ENCODE measurements at places on chromosomes 12 and 14.
A peak's percentile ranks its signal among the peaks of the same experiment; 100 is the strongest.

DNA sequence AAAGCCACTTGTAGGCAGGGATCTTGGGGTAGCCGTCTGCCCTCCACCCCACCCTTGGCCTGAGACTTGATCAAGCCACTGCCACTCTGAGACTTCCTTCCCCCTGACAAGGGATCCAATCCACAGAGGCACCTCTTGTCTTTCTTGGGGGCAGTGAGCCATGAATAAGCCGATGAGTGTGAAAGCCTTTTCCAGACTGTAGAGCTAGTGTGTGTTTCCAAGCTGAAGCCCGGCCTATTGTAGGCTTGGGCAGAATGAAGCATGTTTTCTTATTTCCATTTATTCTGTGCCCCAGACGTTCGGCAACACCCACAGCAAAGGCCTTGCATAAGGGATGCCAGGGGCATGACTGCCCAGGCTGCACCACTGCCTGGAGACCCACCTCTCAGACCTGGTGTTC, 991.6 kb downstream of the BCL11B start:
- DNase-seq, result no peak

DNA sequence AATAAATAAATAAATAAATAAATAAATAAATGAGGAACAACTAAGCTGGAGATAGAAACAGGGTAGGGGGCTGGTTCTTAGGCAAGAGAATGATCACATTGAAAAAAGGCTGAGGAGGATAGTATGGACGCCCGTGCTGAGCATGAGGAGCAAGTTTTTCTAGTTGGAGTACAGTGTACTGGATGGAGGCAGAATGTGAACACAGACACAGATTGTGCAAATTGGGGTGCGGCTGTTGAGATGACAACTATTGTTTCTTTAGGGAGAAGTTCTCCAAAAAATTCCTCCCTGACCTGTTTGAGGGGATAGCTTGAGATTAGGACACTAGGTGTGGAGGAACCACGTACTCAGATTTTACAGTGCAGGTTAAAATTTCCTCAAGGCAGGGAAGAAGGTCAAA, 979 bp upstream of the BIN2 start:
- DNase-seq, result no peak

DNA sequence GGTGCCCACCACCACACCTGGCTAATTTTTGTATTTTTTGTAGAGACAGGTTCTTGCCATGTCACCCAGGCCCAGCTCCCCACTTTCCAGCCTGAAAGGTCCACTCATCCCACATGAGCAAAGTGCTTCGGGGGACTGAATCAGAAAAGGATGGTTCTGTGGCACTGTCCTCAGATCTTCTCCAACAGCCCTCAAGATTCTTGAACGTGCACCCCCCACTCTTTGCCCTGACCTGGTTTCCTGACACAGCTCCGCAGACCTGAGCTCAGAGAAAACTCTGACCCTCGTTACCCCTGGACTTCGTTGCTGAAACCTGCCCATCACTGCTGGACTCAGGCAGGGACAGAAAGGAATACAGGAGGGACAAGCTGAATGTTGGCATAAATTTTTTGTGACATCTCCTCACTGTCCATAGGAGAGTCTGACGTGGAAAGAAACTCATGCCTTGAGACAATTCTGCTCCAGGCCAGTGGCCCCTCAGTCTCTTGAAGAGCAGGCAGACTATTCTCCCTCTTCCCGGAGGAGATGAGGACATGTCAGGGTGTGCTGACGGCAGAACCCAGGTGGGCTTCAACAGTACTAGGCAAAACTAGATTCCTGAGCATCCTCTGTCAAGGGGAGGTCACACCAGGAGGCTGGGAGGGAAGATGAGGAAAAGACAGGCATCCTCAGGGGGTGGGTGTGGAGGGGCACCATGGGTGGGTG, 149.3 kb downstream of the DPF3 start:
- DNase-seq, result no peak

DNA sequence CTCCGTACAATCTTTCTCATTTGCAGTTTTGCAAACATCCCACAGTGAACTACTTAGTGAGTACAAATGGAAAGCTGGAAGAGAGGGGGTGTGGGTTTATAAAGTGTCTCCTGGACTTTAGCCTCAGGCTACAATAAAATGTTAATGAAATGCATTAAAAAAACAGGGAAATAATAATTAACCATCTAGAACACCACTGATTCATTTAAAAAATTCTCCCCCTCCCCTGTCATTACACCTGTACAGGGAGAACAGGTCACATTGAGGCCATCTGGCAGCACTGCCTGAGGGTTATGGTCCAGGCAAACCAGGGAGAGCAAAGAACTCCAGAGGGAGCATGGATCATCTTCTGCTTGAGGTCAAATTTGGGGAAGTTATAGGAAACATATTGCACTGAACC, 96.3 kb downstream of the TSPAN8 start:
- no peak for DNase-seq

DNA sequence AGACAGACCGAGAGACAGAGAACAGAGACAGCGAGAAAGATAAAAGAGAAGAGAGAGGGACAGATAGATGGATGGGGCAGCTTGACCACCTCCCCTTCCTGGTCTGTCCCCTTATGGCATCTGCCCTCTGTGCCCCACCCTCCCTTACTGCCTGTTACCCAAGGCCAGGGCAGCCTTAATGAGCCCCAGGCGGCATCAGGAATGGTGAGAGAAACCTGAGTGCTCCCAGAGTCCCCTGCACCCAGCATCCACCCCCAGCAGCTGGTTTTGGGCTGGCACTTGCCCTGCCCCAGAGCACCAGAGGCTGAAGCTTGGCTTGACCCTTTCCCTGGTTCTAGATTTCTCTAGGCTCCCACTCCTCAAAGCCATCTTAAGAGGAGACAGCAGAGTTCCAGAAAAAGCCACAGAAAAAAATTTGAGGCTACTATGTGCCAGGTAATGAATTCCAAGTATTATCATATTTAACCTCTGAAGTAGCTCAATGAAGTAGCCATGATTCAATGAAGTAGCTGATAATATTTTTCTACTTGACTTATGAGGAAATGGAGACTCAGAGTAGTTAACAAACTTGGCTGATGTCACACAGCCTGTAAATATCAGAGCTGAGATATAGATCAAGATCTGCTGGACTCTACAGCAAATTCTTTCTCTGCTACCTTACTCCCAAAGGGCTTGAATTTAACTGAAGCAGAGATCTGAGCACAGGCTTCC, 2.0 kb upstream of the ZNF385A start:
- DNase-seq, result no peak

GRCh38 chr12:50195832-50196231, 28.7 kb upstream of the CERS5 start:
- no peak for DNase-seq

GRCh38 chr12:124422570-124423523, 128.0 kb downstream of the RFLNA start:
- peak; percentile 92 for DNase-seq

GRCh38 chr12:116878567-116879508, 2.4 kb downstream of the HRK start:
- peak; percentile 44 for DNase-seq

- no peak for DNase-seq
Measured at GRCh38 chr14:92719421-92719820, 29.0 kb downstream of the LGMN start.

GRCh38 chr12:104710940-104711689, 247.0 kb downstream of the SLC41A2 start:
- no peak for DNase-seq

GRCh38 chr12:51751661-51752060, 96.9 kb downstream of the FIGNL2 start:
- DNase-seq, result no peak

DNA sequence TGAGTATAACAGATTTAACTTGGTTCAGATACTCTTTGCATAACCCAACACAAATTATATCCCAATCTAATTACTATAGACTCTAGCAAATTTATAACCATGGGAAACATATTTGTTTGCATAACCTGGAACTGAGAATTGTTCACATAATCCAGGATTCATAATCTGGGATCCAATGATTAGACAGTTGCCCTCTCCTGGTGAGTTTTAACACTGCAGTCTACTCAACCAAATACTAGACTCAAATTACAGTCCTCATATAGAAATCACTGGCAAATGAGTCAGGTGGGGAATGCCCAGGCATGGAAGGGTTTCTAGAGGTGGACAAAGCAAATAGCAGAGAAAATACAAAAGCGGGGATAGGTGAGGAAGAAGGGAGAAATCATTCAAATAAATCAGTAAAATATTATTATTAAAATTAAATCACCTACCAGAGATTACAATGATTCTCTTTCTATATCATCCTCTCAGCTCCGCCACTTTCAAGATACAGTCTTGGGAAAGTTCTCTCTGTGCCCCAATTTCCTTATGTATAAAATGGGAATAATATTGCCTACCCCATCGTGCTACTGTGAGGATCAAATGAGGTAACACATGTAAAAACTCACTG, 9.4 kb downstream of the GCH1 start:
- DNase-seq, result no peak

DNA sequence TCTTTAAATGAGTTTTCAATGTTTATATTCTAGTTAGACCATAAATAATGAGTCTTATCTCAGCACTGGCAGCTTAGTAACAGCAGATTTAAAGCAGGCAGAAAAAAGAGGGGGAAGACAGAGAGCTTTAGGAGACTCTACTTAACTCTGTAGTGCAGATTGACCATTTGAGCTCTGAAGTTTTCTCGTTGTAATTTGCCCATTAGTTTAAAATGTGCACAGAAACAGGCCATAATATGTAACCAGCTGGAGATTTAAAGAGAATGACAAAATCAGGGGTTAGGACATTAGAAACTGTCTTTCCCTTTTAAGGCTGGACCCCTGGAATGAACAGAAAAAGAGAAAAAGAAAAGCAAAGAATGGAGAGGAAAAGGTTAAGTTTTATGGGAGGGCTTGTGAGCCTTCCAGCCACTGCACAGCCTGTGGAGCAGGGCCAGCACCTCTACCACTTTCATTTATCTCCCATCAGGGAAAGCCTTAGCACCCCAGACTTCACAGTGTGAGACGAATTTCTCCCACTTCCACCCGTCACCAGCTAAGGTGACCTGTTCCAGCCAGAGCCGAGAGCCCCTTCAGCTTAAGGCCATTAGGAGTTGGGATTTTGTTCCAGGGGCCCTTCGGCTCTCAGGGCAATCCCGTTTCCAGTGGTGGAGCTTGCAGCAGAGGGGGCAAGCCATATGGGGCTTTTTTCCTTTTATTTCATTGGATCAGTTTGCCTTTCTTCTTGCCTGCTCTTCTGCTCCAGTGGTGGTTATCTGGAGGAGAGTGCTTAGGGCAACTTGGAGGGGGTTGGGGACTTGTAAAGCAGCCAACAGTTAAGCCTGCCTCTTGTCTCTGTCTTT, 8.0 kb downstream of the IL22 start:
- DNase-seq, result peak; percentile 56

GRCh38 chr12:79058342-79058741, 193.8 kb downstream of the SYT1 start:
- no peak for DNase-seq

GRCh38 chr14:23638414-23639047, 2.4 kb downstream of the DHRS2 start:
- no peak for DNase-seq

DNA sequence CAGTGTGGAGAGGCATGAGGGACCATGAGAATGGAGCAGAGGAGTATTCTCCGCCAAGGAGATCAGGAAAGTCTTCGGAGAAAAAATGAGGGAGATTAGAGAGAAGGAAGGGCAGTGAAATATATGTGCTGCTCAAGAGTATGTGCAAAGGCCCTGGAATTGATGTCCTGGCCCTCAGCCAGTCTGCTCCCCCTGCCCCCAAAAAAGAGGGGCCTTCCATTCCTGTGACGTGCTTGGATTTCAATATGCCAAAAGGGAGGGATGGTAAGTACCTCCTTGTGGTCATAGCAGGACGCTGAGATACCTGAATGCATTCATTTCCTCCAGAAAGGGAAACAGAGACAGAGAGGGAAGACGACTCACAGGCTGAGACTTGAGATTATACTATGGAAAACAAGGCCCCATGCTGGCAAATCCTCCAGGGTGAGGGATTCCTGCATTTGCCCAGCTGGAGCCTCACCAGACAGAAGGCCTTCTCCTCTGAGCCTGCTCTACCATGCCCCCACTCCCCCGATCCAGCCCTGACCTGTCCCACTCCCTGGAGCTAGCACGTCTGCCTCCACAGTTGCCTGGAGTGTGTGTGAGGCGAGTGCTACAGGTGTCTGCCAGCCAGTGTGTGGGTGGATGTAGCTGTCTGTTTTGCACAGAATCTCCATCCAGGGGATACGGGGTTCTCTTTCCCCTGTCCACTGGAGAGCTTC, 3.9 kb upstream of the RARG start:
- DNase-seq, result no peak

DNA sequence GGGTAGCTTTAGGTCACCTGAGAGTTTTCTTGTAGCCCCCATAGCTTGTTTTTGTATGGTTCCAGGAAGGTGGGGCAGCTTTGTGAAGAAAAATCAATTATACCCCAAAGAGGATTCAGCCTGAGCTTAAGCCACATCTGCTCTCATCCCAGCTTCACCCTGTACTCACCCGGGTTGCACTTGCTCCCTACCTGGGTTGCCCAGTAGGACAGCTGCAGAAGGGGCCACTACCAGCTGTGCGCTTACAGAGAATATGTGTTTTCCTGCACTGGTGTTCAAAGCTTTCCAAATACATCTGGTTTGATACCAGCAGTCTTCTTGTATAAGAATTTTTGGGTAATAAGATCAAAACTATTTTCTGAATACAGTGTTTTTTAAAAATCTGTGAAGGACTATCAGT, 3.0 kb upstream of the SLC38A1 start:
- no peak for DNase-seq

- no peak for DNase-seq
Measured at GRCh38 chr14:92794547-92794941, 439 bp downstream of the GOLGA5 start.

DNA sequence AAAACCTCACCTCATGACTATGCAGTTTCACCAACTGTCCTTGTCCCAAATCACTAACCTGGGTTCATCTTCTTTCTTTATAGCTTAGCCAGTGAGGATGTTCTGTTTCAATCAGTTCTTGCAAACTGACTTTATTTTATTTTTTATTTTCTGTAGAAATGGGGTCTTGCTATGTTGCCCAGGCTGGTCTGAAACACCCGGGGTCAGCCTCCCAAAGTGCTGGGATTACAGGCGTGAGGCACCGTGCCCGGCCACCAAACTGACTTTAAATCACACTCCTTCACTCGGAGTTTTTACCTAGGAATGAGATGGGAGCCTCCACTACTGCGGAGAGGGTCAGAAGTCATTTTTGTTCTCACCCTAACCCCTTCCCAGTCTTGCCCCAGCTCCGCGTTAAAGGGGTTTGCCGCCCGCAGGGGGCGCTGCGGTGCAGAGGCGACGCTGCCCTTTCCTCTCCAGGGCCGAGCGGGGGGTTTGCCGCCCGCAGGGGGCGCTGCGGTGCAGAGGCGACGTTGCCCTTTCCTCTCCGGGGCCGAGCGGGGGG, 7.0 kb upstream of the B4GALNT3 start:
- DNase-seq, result no peak
